ENCODE measurements at places on chromosomes 3 and 15. TPM values are rescaled to one million over a fixed set of nuclear protein-coding genes. Genes with fewer than 3 reads are reported as not detected.
A peak's percentile ranks its signal among the peaks of the same experiment; 100 is the strongest.

DNA sequence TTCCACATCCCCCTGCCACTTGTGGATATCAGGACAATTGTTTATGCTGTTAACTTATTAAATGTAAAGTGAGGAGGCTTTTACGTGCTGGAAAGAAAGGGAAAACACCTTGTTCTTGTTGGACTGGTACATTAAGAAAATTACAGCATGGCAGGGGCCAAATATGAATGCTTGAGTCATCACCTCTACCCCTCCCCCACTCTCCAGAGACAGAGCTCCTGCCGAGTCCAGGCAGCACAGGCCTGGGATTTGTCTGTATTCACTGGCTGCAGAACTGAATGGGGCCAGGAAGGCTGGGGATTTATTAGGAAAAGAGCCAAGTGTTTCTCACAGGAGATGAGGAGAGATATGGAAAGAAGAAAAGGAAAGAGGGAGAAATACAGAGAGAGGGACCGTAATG, 308.9 kb downstream of the EPHB1 start:
- DNase-seq: no peak

GRCh38 chr15:52495125-52495524, 33.6 kb downstream of the MYO5A start:
- no peak for DNase-seq

DNA sequence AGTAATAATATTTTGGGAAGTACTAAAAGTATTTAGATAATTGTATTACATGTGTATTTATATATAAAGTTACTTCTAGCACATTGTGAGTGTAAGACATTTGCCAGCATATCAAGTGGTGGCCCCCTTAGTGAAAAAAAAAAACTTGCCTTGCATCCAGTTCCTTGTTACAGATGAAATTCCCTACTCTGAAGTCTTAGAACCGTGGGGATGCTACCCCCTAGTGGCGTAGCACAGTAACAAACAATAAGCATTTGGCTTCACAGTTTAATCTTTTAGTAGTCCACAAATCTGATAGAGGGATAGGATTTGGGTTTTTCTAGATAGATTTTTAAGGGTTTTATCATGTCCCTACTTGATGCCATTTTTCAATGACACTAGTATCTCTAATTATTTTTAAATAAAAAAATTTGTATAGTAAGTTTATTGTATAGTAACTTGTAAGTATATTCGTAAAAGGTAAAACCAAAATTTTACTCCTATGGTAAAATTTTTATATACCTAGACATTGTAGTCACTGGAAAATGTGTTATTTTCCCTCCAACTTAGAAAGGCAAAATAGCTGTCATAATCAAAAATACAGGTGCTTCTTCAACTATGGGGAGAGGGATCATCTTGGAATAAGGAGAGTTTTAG, 14.3 kb downstream of the SMC4 start:
- peak; percentile 54 for DNase-seq

- DNase-seq: no peak
Observed at GRCh38 chr3:48241796-48242455, 1.0 kb downstream of the ZNF589 start.

DNA sequence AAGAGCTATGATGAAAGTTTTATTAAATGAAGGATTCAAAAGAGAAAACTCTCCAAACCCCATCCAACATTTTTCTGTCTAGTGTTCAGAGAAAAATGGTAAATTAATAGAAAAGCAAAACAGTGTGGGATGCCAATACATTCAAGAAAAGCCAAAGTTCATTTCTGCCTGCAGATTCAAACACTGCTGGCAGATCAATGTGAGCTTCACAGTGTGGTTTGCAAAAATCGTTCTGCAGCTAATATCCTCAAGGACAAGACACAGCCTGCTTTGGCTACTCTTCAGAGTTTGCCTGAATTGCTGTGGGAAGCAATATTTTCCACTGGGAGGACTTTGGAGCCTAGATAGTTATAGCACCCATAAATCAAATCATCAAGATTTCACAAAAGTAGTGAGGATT, 619.9 kb upstream of the SUCLG2 start:
- no peak for DNase-seq

DNA sequence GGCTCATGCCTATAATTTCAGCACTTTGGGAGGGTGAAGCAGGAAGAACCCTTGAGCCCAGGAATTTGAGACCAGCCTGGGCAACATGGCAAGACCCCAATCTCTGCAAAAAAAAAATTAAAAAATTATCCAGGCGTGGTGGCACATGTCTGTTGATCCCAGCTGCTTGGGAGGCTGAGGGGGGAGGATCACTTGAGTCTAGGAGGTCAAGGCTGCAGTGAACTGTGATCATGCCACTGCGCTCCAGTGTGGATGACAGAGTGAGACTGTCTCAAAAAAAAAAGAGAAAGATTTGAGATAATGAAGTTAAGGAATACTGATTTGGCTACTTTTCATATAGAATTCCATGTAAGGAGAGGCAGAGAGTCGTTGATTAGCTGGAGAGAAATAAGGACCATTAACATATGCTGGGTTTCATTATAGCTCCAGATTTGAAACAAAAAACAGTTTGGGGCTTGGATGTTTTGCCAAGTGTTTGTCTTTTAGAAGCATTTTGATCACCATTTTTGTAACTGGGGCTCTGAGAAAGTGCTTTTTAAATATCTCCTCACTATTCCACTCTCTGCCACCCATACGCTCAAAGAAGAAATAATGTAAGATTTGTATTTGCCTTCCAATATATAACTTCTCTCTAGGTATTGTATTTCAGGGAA, 214.2 kb downstream of the FEZF2 start:
- DNase-seq: no peak

- no peak for DNase-seq
Observed at GRCh38 chr3:56269755-56270535, 198.3 kb downstream of the ERC2 start.

DNA sequence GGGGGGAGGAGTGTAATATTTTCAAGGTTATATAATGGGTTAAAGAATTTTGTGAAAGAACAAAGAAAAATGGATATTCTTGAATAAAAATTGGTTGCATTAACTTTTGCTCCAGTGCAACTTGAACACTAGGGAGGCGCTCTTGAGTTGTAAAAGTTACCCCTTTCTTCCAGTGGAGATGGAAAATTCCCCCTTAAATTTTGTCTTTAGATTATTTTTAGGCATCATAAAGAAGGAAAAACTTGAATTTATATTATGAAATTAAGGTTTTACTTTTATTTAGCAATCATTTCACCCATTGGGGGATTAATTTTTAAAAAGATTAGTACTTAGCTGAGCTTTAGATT, 550 bp upstream of the CHD2 start:
- no peak for DNase-seq

GRCh38 chr3:48318713-48319468, 14.6 kb downstream of the SPINK8 start:
- no peak for DNase-seq

PLSCR5 gene
- polyA plus RNA-seq: not detected

LRRC15 gene
- not detected for polyA plus RNA-seq

CCDC33 gene
- 0.20 TPM for polyA plus RNA-seq

Measured in mammary epithelial cell (primary cell).